ENCODE measurements at places on chromosomes 13 and 19.
A peak's percentile ranks its signal among the peaks of the same experiment; 100 is the strongest.

DNA sequence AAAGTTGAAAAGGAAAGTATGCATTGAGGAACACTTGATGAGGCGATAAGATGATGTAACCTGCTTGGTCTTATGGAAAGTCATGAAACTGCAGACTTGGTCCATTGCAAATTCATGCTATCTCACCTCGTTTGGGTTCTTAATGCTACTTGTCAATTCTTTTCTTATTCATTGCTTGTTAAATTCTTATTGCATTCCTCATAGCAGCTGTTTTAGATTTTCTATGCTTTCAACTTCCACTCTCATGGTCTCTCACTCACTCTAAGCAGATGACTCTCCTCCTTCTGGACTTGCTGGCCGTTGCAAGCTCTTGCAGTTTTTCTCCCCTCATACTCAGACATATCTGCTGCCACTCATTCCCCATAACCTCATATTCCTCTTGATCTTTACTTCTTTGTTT, 67.8 kb upstream of the CSNK1A1L start:
- DNase-seq, result no peak

GRCh38 chr13:28637714-28638355, 21.1 kb upstream of the POMP start:
- no peak for DNase-seq

DNA sequence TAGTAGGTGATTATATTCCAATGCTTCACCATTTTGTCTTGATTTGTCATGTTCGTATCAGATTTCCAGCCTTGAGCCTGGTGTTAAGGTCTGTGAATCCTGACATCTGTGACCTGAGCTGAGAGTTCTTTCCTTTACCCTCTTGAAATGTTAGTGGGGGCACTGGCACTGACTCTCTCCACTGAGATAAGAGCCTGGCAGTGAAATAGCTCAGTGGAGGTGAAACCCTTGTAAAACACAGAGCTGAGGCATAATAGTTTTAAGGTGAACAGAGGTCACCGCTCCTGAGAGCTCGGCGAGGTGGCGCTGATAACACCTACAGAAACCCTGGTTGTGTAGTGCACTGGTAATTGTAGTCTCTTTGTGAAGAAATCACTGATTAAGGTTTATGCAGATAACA, 748.2 kb downstream of the DIAPH3 start:
- no peak for DNase-seq

DNA sequence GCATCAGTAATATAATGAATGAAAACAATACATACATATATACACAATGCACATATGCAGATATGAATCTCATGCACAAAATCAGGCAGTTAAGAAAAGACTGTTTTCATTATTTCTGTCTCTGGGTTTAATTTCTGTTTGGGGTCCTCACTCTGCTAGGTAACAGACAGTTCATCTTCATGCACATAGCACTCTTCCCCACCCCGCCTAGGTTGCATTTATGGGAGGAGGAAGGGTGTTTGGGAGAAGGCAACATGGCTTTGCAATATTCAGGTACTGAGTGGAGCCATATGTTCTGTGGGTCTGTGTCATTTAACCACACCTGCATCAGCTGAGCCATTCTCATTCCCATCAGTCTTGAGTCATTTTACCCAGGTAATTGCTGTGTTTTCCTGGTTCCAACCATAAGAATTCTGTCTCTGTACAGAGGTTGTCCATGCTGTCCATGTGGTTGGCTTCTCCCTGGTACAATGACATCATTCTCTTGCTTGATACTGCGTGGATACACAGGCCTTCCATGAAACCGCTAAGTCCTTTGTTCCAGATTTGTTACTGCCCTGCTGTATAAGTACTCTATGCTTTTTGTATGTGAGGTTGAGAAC, 45.3 kb downstream of the RFC3 start:
- no peak for DNase-seq

- no peak for DNase-seq
Observed at GRCh38 chr19:36093687-36094086, 17.3 kb upstream of the OVOL3 start.

- DNase-seq, result no peak
Observed at GRCh38 chr13:29117663-29118062, 297.5 kb downstream of the MTUS2 start.

- DNase-seq, result no peak
Observed at GRCh38 chr13:60112771-60113170, 51.0 kb downstream of the DIAPH3 start.

GRCh38 chr13:38950987-38951386, 39.6 kb downstream of the STOML3 start:
- no peak for DNase-seq

DNA sequence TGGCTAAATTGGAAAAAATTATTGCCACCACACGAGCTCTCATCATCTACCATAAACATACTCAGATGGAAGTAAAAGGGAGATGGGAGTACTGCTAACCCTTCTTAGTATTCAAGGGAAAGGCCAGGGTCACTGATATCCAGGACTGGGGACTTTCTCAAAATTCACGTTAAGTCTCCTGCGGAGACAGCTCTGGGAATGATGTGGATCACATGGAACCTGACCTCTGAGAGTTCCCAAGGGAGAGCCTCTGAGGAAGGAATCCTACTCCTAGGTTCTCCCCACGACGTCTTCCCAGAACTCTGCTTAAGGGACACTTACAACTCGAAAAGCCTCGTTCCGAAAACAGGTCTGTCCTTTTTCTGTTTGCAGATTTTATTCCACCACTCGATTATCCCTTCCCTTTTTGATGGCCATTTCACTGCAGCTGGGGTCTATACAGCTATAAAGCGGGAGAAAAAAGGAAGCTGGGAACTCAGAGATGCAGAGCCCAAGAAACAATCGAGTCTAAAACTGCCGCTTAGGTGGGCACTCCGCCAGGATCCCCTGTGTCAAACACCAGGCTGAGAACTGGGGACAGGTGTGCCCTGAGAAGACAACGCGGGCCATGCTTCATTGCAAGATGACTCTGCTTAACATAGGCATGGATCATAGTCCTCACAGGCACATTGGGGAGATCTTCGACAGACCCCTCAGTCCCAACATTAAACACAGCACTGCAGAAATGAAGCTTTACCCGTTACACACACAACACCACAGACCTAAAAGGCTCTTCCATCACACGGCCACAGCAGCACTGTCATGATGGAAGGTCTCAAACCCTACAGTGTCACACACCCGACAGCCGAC, 823 bp upstream of the ZNF567 start:
- DNase-seq, result peak; percentile 27

GRCh38 chr13:40152922-40153321, 497.5 kb downstream of the COG6 start:
- DNase-seq, result no peak

- peak; percentile 77 for DNase-seq
Observed at GRCh38 chr19:17209126-17210036, 5.8 kb upstream of the USE1 start.

DNA sequence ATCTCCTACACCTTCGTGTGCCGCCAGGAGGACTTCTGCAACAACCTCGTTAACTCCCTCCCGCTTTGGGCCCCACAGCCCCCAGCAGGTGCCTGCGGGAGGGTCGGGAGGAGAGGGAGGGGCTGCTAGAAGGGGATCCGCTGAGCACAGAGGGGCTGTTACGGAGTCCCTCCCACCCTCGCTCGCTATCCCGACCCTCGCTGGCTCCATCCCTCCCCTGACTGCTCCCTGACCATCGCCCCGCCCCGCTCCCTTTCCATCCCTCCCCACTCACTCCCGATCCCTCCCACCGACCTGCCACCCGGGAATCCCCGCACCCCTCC, 780 bp downstream of the CD177 start:
- no peak for DNase-seq

DNA sequence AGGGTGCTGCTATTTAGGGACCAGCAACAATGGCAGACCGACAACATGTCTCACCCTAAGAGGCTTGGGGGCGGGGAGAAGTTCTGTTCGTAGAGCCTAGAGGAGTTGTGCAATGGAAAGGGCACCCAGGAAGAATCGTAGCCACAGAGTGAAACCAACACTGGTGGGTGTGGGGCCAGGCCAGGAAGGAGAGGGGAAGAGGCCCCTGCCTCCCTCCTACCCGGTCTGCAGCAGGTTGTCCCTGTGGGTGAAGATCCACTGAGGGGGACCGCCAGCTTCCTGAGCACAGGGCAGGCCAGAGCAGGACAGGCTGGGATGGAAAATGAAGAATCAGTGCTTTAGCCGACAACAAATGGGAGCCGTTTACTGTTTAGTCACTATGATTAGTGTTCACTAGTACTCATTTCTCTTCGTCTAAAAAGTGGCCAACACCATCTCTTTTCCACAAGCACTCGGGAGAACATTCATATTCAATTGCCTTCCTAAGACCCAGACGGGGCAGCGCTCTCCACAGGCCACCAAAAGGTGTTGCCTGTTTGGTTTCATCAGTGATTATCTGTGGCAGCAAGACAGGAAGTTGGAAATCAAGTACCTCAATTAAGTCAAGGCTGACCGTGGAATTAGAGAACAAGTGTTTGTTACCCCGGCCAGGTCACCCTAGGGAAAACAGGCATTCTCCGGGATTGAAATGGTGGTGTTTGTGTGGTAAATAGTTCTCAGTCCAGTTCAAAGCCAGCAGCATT, 1.1 kb upstream of the ATP11A start:
- no peak for DNase-seq

- no peak for DNase-seq
Observed at GRCh38 chr19:2458054-2458453, 1.3 kb upstream of the LMNB2 start.

- peak; percentile 45 for DNase-seq
Observed at GRCh38 chr19:50344661-50345318, 15.6 kb upstream of the KCNC3 start.

DNA sequence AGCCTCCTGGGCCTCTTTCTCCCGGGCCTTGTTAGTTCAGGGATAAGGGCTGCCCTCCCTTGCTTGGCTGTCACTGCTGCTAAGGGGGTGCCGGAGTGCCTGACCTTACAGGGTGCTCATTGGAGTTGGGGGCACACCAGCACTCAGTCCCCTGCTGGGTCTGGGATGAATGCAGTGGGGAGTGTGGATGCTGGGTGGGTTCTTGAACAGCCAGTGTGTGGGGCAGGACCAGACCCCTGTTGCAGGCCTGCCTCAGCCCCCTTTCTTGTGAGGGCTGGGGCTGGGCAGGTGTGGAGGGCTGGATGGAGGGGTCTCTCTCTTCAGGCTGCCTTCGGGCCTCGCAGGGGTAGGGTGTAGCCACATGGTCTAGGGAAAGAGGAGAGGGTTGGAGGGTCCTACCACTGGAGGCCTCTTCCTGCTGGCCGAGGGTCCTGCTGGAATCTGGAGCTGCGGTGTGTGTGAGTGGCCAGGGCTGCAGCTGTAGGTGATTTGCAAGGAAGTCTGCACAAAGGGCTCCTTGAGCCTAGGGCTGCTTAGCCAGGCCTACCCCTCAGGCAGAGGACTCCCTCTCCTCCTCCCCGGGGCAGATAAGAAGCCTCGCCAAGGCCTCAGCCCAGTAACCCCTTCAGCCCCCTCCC, 3.2 kb downstream of the CEBPA start:
- no peak for DNase-seq

GRCh38 chr13:42367831-42368230, 95.9 kb downstream of the AKAP11 start:
- no peak for DNase-seq

- no peak for DNase-seq
Observed at GRCh38 chr19:54947381-54947780, at the start of gene NLRP7. Gene NLRP7 (minus strand): TSS chr19:54947530.

DNA sequence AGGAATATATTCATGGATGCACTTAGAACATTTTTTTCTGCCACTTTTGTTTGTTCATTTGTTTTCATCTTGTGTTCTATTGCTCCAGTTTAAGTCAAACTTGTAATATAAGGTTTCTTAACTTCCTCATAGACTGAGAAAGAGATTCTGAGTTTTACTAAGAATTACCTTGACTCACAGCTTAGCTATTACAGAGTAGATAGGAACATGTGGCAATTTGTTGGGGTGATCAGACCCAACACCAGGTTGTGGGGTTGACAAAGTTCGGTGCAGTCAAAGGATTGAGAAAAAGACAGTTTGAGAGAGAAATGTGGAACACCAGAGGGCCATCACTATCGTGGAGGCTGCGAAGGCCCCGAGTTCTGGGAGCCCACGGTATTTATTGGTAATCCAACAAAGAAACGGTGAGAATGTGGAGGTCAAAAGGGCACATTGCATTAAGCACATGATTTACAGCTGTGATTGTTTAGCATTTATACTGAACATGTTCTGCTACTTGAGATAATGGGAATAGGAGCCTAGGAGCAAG, 2526.0 kb downstream of the PCDH9 start:
- no peak for DNase-seq

GRCh38 chr19:2413629-2414028, 13.8 kb downstream of the TIMM13 start:
- no peak for DNase-seq

DNA sequence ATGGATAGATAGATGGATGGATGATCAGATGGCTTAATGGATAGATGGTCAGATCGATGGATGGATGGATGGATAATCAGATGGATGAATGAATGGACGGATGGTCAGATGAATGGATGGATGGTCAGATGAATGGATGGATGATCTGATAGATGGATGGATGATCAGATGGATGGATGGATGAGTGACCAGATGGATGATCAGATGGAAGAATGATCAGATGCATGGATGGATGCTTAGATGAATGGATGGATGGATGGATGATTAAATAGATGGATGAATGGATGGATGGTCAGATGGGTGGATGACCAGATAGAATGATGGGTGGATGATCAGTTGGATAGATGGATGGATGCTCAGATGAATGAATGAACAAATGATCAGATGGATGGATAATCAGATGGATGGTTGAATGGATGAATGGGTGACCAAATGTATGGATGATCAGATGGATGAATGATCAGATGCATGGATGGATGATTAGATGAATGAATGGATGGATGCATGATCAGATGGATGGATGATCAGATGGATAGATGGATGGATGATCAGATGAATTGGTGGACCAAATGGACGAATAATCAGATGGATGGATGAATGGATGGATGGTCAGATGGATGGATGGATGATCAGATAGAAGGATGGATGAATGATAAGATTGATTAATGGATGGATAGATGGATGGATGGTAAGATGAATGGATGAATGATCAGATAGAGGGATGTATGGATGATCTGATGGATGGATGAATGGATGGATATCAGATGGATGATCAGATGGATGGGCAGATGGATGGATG, 205.1 kb downstream of the TEX29 start:
- no peak for DNase-seq

GRCh38 chr19:1147934-1148549, 26.0 kb downstream of the SBNO2 start:
- no peak for DNase-seq

DNA sequence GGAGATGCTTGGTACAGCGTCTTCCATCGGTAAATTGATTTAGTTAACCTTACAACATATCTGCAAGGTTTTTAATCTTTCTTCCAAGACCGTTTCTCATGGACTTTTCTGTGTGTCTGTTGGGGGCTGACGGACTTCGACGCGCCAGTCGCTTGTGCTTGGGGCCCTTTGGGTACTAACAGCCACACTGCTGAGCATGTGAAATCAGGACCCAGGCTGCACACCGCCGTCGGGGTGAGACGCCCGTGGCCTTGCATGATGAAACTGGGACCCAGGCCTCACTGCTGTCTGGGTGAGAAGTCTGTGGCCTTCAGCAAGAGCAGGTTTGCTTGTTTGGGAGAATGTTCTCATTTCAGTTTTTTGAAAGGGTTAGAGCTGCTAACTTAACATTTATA, 9.8 kb downstream of the ATP4B start:
- no peak for DNase-seq
